Right kidney (tissue), 9 donors: ENCODE measurements at places on chromosomes 4 and X.
A peak's percentile ranks its signal among the peaks of the same experiment; 100 is the strongest.

DNA sequence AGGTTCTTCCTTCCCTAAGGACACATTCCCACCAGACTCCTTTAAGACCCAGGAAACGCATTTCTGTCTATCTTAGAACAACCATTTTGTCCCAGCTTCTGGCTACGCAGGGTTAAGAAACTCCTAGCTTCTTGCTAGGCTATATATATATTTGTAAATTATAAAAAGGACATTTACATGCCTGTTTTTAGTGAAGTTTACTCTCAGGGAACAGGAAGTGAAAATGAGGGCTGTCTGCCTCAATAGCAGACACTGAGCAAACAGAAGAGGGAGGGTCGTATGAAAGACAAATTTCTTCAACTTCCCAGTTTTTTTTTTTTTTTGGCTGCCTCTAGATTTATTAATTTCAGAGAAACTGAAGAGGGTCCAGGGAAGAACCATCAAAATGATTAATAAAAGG is 9.3 kb upstream of the FRMPD3 start:
- DNase-seq = no peak

- DNase-seq = no peak
These were observed 34.7 kb upstream of the NYX start for GRCh38 chrX:41412261-41413081.

GRCh38 chrX:113289503-113289902 is 448.9 kb upstream of the AMOT start:
- no peak for DNase-seq

DNA sequence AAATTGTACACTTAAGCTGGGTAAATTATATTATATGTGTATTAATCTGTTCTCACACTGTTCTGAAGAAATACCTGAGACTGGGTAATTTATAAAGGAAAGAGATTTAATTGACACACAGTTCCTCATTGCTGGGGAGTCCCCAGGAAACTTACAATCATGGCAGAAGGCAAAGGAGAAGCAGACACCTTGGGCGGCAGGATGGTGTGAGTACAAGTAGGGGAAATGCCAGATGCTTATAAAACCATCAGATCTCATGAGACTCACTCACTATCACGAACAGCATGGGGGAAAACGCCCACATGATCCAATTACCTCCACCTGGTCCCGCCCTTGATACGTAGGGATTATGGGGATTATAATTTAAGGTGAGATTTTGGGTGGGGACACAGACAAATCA is 34.9 kb downstream of the PDE5A start:
- DNase-seq = no peak

DNA sequence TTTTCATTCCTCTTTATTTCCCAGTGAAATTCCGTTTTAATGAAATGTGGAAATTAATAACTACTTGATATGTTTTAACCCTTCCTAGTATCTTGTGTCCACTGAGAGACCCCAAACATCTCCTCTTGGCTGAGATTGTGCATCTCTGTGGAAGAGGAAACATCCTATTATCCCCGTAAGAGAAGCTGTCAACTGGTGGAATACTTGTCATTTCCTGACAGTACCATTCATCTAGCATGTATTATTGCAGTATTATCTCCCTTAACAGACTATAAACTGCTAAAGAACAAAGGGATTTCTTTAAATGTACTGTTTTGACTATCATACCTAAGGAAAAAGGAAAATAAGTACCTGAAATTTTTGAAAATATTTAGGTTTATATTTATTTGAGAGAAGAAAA is 277.3 kb upstream of the SLC7A11 start:
- DNase-seq = no peak

DNA sequence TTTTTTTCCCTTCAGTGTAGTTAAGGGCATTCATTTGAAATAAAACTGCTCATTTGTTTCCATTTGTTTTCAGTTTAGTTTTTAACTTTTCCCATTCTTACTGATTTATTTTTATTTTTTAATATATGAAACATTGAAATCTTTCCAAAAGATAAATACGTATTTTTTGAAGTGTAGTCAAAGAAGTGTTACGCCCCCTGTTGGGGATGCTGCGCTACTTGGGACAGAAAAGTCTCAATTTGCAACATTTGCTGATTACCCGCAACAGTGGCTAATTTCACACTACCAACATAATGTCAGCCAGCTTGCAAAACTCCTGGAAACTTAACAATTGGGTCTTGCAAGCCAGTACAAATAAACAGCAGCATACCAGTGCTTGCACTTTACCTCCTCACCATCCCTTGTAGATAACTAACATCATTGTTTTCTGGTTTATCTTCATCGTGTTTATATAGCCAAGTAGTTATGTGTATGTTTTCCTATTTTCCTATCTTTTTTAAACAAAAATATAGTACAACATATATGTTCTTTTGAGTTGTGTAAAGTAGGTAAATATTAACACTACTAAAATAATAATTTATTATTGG is 158.6 kb downstream of the STPG2 start:
- no peak for DNase-seq

GRCh38 chrX:31546126-31546525 is 474.3 kb upstream of the FTHL17 start:
- DNase-seq = no peak

DNA sequence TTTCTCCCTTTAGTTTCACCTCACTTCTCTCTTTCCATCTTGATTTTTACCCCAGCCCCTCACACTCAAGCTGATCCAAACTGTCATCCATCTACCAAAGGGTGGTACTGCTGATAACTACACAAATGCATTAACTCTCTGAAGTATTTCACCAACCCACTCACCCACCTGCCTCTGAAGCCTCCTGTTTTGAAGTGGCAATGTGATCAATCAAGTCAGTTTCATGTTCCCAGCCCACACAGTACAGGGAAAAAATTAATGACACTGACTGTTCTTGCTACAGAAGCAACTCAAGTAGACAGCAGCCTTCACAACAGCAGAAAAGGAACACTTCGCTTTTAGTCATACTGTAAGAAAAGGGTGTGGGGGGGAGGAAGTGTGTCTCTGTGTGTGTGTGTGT is 183.0 kb upstream of the NOCT start:
- no peak for DNase-seq

- peak; percentile 81 for DNase-seq
These were observed 84.2 kb downstream of the BCOR start for GRCh38 chrX:40013266-40014195.

GRCh38 chrX:39242187-39242586 is 440.9 kb downstream of the MID1IP1 start:
- DNase-seq = no peak

DNA sequence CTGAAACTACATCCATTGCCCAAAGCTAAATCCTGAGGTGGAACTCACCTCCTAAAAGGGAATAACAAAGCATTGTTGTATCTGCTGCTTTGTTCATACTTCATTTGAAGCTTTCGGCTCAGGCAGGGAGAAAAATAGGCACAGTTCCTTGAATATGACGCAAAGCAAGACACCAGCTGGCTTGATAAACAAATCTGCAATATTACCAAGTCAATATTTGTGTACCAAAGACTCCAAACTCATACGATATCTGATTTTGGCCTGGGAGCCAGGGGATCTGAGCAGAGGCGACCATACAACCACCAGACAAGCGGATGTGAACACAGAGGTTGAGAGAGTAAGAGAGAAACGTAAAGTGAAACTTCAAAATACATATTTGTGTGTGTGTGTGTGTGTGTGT is 34.8 kb upstream of the RAP1GDS1 start:
- DNase-seq = no peak

- DNase-seq = no peak
These were observed 426.7 kb downstream of the RPA4 start for GRCh38 chrX:97310373-97310772.
